Activated T-helper 1 cell treated with Interleukin-2 at 50 U/mL for 16 hours (primary cell): ENCODE measurements at places on chromosomes 3 and 15.
A peak's percentile ranks its signal among the peaks of the same experiment; 100 is the strongest.

DNA sequence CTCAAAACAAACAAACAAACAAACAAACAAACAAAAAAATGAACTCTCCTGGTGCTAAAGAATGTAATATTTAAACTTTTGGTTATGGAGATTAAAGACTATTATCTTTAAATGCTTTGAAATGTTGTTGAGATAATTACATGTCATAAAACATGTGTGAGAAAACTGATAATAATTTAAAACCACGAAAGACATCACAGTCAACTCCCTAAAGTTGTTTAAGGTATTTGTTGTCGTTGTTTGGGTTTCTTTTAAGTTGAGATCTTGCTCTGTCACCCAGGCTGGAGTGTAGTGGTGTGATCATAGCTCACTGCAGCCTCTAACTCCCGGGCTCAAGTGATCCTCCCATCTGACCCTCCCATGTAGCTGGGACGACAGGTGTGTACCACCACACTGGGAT lies 12.0 kb downstream of the EFCAB12 start:
- no peak for DNase-seq

DNA sequence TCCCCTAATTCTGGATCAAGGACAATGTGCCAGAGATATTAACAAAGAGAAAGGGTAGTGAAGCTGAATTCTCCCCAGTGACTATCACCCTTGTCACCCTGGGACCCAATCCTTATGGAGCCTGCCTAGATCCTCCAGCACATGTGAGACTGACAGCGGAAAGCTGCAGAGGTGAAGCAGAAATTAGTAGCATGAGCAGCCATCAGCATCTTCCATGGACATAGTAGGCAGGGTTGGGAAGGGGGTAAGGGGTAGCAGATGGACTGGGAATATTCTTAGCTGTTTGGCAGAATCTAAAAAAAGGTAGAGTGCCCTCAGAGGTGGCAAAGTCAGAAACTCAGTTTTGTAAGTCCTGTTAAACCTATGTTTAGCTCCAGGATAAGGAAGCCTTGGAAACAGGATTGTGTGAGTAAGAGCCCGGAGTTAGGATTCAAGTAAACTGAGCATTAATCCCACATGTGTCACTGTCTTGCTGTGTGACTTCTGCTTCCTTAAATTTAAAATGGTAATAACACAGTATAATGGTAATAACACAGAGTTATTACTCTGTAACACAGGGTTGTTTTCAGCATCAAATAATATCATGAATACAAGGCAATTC lies 14.5 kb downstream of the GOLIM4 start:
- DNase-seq, result no peak

DNA sequence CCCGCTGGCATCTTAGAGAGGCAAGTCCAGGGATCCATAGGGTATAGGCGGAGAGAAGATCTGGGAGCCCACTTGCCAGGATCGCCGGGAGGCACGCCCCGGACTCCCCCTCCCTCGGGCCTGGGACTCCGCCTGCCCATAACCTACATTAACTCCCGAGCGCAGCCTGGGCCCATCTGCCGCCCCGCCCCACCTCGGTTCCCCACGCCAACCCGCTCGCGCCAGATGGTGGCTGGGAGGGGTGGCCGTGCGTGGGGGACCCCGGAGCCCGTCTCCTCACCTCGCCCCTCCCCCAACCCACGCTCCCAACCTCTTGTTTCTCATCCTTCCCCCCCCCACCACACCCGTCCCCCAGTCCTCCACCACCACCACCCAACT lies 1.7 kb upstream of the DLL4 start:
- DNase-seq, result no peak

DNA sequence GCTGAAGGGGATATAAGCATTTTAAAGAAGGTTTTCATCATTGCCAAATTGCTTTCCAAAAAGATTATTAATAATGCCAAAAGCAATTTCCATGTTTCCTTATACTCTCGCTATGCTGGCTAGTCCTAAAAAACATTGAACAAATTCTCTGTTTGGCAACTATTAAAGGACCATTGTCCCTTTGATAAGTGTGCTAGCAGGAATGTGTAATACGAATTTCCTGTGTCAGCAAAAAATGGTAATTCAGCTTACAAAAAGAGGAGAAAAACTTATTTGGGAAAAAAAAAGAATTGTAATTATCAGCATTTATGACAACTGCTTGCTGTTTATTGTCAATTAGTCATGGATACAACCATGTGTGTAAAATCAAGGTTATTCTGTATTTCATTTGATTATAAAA lies 138.6 kb downstream of the TBL1XR1 start:
- DNase-seq, result no peak

DNA sequence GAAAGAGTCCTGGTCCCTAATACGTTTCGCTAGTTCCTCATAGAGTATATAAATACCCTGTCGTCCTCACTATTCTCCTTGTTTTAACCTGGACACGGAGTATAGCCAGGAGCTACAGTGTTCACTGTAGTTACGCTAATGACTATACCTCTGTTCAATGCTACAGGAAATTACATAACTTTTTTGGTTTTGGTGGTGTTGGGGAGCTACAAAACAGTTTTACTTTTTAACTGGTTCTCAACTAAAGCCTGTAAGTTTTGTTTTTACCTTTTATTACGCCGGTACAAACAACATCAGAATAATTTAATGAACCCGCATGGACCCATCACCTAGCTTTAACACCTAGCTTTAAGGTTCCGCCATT lies 1.5 kb downstream of the LMLN start:
- DNase-seq, result no peak

DNA sequence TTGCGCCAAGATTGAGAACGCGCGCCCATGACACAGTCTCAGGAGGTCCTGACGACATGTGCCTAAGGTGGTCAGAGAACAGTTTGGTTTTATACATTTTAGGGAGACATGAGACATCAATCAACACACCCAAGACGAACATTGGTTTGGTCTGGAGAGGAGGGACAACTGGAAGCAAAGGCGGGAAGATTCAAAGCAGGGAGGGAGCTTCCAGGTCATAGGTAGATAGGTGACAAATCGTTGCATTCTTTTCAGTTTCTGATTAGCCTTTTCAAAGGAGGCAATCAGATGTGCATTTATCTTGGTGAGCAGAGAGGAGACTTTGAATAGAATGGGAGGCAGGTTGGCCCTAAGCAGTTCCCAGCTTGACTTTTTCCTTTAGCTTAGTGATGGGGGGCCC lies 828.4 kb upstream of the DPPA4 start:
- no peak for DNase-seq

- no peak for DNase-seq
These were observed 1226.0 kb downstream of the ZPLD1 start for GRCh38 chr3:103660810-103661209.

DNA sequence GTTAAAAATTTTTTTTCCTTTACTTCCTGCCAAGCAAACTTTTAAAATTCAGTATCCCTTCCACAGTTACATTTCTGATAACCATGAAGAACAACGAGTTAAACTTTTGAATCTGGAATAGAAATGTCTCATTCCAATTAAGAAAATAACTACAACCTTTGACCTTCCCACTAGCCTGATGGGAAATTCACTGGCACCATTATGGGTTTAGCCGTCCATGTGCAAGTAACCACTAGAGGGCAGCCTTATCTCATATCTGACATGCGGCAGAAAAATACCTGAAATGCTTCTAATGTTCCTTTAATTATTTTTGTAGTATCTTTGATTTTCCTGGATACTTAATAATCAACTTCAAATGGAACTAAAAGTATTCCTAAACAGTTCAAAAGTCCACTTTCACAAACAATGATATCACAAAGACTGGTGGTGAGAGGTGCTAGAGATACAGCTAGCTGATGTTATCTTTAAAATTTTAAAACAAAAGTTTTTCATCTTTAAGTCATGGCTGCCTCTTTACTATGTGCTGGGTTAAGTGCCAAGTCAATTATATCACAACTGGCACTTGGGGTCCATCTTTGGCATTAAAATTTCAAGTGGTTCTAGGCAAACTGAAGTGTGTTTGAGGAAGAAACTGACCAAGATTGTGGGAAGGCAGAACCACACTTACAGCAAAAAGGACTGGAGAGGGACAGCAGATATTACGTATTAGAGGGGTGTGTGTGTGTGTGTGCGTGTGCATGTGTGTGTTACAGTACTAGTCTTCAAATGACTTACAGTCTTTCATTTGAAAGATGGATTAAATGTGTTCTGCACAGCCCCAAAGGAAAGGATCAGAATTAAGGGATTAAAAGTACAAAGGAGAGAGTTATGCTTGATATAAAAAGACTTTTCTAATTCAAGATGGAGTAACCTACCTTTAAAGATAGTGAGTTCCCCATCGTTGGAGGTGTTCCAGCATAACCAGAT lies 107.1 kb upstream of the ICE2 start:
- DNase-seq, result peak; percentile 28

- DNase-seq, result no peak
These were observed 284 bp upstream of the TSC22D2 start for GRCh38 chr3:150407808-150408220.

- no peak for DNase-seq
These were observed 33.3 kb upstream of the HACD2 start for GRCh38 chr3:123618076-123618708.

GRCh38 chr3:188396251-188396650 lies 242.3 kb downstream of the LPP start:
- DNase-seq, result no peak

DNA sequence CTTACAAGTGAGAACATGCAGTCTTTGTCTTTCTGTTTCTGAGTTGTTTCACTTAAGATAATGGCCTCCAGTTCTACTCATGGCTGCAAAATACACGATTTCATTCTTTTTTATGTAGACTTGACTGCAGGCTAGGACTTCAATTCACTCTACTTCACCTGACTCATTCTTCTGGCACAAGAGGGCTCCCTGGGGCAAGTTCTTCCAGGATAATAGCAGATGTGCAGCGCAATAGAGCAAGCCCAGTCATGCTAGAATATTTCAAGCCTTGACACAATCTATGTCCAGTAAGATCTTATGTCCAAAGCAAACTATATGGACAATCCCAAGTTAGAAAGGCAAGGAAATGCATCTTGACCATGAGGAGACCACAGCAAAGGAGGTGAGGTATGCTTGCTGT lies 211.7 kb upstream of the GADL1 start:
- DNase-seq, result no peak

DNA sequence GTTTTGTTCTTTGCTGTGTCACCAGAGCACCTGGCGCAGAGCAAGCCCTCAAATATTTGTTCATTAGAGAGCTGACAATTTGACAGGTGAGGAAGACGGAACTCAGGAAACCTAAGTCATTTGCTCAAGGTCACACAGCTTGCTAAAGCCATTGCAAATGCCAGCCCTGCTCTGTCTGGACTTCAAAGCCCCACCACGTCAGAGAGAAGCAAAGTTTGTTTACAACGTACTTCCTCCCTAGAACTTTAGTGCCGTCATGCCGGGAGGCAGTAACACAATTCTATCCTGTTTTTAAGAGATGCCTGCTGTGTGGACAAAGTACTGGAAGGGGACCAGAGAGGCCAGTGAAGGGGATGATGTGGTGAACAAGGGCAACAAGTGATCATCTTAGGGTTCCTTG lies 216.6 kb upstream of the PRICKLE2 start:
- DNase-seq, result no peak

DNA sequence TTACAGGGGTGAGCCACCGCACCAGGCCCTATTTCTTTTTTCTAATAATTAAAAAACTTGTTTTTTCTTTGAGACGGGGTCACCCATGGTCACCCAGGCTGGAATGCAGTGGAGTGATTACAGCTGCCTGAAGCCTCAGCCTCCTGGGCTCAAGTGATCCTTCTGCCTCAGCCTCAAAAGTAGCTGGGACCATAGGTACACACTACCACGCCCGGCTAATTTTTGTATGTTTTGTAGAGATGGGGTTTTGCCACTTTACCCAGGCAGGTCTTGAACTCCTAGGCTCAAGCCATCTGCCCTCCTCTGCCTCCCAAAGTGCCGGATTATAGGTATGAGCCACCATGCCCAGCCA lies 858 bp upstream of the TKT start:
- DNase-seq, result no peak

GRCh38 chr3:171908731-171909130 lies 65.6 kb downstream of the TMEM212 start:
- no peak for DNase-seq

DNA sequence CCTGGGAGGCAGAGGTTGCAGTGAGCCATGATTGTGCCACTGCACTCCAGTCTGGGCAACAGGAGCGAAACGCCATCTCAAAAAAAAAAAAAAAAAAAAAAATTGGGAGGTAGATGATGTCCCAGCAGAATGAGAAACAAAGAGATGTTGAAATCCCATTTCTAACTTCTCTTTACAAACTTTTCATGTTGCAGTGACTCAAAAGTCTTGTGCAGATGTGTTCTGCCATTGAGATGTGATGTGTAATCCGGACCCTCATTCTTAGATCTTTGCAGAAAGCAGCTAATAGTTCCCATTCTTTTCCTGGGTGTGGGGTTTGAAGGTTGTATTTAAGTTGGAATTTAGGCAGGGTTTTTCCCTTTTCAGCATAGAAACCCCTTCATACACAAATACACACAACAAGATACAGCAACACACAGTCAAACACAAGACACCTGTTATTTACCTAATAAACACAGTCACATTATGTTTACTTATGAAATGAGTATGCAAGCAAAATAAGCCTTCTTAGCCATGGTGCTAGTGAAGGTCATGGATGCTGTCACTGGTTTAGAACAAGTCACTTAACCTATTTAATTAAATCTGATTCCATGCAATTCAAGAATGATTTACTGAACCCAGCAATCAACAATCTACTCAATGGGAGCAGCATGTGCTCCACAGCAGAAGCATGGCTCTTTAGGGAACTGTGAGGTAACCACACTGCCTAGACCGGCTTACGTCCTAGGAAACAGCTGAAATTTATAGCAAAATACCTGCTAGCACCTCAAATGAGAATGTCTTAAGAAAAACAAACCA lies 14.9 kb downstream of the SIAH2 start:
- no peak for DNase-seq

DNA sequence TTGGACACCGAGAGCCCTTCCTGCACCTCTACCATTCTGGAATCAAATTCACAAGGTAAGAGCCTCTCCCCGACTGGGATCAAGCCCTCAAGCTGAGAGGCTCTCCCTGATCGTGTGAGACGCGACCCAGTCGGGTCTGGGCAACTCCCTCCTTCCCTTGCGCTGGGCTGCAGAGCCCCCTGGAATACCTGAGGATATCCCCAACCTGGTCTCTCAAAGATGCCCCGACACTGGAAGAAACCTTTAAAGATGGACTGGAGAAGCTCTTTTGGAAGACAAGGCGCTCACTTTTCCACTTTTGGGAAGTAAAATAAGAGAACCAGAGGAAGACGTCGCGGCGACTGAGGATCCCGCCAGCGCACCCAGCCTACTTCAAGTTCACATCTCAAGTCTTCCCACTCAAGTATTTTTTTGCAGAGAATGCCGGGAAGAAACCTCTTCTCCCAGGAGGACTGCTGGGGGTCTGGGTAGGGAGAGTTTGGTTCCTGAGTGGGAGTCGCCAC lies 33.8 kb downstream of the ZIC4 start:
- no peak for DNase-seq

- DNase-seq, result no peak
These were observed 31.7 kb upstream of the SLCO2A1 start for GRCh38 chr3:134061401-134061800.
